Panc1 (cell line): ENCODE measurements at places on chromosomes 11 and 22.

- H3K36me3 ChIP-seq = no peaks in the 10 kb centered on the region
- DNase-seq = no peak
- peaks cover 2% of the 10 kb centered on the region; the same call in 1 of the 2 replicates for H3K27me3 ChIP-seq
- H3K27ac ChIP-seq = no peak overlapping the region
- no peak overlapping the region for H3K4me3 ChIP-seq
Observed at GRCh38 chr11:5983443-5983842, 3.3 kb downstream of the OR52L1 start.

GRCh38 chr22:35023692-35024363, 42.1 kb upstream of the ISX start:
- no peaks in the 10 kb centered on the region for H3K27me3 ChIP-seq
- no peaks in the 10 kb centered on the region for H3K36me3 ChIP-seq
- H3K4me3 ChIP-seq = no peak overlapping the region
- H3K4me1 ChIP-seq = no peaks in the 10 kb centered on the region

DNA sequence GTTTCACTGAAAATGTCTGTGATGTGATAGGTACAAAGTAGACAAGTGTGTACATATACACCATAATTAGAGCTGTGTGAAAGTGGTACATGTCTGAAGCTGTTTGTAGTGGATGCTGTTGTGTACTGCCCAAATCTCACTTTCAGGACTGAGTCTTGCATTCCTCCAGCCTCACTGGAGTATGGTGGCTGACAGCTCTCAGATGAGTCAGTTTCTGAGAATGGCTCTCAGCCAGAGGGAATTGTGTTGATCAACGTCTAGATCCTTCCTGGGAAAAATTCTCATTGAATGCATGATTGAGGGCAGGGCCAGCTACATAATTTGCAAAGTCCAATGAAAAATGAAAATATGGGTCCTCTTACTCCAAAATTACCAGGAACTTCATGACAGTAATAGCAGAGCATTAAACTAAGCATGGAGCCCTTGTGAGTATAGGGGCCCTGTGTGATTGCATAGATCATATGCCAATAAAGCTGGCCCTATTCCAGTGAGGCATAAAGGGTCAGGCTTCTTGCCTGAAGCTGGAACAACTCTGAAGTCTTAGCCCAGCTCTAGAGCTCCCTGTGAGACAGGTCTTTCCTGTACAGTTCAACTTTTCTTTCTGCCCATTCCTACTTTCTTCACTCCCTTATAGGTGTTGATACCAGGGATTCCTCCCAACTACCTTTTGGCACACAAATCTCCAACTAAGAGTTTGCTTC, 10.8 kb upstream of the CYP2R1 start:
- no peak overlapping the region for H3K27ac ChIP-seq
- peaks cover 5% of the 10 kb centered on the region for H3K4me1 ChIP-seq
- no peaks in the 10 kb centered on the region for H3K27me3 ChIP-seq

GRCh38 chr22:34761111-34761510, 304.8 kb upstream of the ISX start:
- H3K4me1 ChIP-seq = no peaks in the 10 kb centered on the region
- no peaks in the 10 kb centered on the region for H3K27me3 ChIP-seq
- H3K27ac ChIP-seq = no peak overlapping the region
- no peak for DNase-seq

DNA sequence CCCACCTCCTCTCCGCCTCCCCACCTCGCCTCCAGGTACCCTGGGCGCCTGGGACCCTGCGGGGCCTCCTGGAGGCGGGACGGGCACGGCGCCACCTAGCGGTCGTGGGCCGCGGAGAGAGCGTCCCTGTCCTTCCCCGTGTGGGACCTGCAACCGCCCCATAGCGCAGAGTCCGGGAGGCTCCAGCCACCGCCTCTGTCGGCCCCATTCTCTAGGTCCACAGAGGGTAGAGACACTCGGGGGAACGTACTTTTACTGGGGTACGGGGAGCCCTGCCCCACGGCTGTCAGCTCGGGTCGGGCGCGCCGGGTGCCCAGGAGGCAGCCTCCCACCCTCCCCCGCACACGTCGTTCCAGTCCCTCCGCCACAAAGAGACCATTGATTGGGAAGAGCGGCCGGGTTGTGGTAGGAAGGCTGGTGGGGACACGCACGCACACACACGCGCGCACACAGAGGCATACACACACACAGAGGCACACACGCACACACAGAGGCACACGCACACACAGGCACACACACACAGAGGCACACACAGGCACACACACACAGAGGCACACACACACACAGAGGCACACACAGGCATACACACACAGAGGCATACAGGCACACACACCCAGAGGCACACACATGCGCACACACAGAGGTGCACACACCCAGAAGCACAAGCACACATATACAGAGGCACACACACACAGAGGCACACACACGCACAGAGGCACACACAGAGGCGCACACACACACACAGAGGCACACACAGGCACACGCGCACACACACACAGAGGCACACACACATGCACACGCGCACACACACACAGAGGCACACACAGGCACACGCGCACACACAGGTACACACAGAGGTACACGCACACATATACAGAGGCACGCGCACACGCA, 12.6 kb upstream of the NECTIN1 start:
- no peaks in the 10 kb centered on the region for H3K36me3 ChIP-seq
- no peak overlapping the region for H3K4me3 ChIP-seq
- no peak overlapping the region for H3K27ac ChIP-seq
- H3K27me3 ChIP-seq = peaks cover 6% of the 10 kb centered on the region

GRCh38 chr11:96242191-96242847, 100.7 kb downstream of the MAML2 start:
- peak overlapping the region; percentile 86 for H3K27ac ChIP-seq
- H3K4me3 ChIP-seq = peak overlapping the region; percentile 62
- no peaks in the 10 kb centered on the region for H3K27me3 ChIP-seq
- H3K4me1 ChIP-seq = peaks cover 29% of the 10 kb centered on the region
- H3K36me3 ChIP-seq = no peaks in the 10 kb centered on the region

GRCh38 chr11:119175493-119176077, 7.1 kb downstream of the NLRX1 start:
- no peaks in the 10 kb centered on the region for H3K27me3 ChIP-seq
- no peaks in the 10 kb centered on the region for H3K4me1 ChIP-seq
- no peaks in the 10 kb centered on the region for H3K36me3 ChIP-seq
- DNase-seq = no peak
- H3K27ac ChIP-seq = no peak overlapping the region

DNA sequence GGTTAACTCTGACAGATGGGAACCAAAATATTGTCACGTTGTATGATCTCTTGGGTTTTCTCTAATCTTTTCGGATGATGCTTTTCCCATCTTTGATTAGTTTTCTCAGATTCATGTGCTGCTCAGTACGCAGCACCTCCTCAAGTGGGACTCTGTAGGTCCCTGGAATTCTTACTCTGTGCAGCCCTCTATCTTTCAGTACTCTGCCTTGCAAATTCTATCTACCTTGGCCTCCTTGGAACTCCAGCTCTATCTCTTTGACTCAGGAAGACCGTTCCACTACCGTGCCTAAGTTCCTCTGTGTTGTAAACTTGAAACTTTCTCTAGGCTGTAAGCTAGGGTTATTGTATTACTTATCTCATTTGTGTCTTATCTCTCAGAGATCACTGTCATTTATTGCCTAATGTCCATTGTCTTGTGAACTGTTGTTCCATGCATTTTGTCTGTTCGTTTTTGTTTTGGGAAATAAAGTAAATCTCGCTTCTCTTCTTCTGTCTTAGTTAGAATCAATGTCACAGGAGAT, 20.1 kb upstream of the CHORDC1 start:
- no peak overlapping the region for H3K27ac ChIP-seq
- H3K4me3 ChIP-seq = no peak overlapping the region
- no peaks in the 10 kb centered on the region for H3K4me1 ChIP-seq
- H3K27me3 ChIP-seq = 0 out of 2 replicates have a peak, but pooled peaks cover 2% of the 10 kb centered on the region
- no peak for DNase-seq
- no peaks in the 10 kb centered on the region for H3K36me3 ChIP-seq

DNA sequence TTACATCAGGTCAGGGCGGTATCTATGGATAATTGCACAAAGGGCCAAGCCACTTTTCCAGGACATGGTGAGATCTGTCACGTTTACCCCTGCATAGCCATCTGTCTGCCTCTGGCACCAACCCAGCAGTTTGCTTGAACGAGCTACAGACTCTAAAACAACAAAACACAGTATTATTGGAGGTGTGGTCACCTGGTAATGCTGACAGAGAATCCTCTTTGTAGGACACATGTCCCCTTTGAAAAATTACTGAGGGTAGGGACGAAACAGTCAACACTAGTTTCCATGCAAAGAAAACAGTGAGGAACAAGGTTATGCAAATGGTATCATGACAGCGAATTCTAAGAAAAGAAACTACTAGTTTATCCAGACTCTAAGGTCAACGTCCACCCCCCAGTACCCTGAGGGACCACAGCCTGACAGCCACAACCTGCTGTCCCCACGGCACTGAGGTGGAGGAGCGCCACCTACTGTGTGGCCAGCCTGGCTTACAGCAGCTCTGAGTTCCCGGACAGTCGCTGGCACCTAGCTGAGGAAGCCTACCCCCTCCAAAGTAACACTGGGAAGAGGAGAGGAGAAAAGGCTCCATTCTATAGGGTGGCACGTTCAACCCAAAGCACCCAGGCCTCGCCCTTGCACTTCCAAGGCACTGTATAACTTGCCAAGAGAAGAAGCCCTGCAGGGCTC, 117.4 kb upstream of the BID start:
- DNase-seq = no peak
- H3K27ac ChIP-seq = no peak overlapping the region
- H3K4me3 ChIP-seq = no peak overlapping the region
- no peaks in the 10 kb centered on the region for H3K4me1 ChIP-seq
- no peaks in the 10 kb centered on the region for H3K27me3 ChIP-seq

- H3K36me3 ChIP-seq = no peaks in the 10 kb centered on the region
- no peaks in the 10 kb centered on the region for H3K4me1 ChIP-seq
- peaks cover 9% of the 10 kb centered on the region for H3K27me3 ChIP-seq
- no peak overlapping the region for H3K4me3 ChIP-seq
Observed at GRCh38 chr11:124891373-124891861, 6.2 kb downstream of the ROBO4 start.

DNA sequence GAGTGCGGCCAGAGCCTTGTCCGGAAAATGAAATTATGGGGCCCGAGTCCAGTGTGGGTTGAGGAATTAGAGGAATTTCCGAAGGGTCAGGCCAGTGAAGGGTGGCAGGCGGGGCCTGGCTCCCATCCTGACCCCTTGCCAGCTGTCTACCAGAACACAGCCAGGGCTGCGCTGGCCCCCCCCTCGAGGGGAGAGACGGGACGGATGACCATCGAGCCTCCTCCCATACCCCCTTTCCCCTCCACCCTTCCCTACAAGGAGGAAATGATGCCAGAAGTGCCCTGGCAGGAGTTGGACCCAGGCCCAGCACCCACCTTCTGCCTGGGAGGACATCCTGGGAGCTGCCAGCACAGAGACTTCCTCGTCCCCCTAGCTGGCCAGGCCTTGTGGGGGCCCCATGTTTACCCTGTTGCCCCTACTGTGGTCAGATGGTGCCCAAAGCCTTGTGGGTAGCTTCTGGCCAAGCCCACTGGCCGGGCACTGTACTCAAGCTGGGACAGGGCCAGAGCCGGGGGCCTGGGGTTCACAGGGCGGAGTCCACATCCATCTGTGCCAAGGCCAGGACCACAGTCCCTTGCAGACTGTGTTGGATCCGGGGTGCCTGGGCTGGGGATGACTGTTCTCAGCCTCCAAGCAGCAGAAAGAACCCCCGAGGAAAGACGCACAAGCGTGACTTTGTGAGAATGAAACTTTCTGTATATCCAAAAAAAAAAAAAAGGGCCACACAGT, 20.8 kb downstream of the ARVCF start:
- no peak overlapping the region for H3K4me3 ChIP-seq
- H3K36me3 ChIP-seq = no peaks in the 10 kb centered on the region
- no peaks in the 10 kb centered on the region for H3K27me3 ChIP-seq
- H3K27ac ChIP-seq = no peak overlapping the region
- 0 out of 2 replicates have a peak, but pooled peaks cover 3% of the 10 kb centered on the region for H3K4me1 ChIP-seq
- DNase-seq = no peak

- H3K27me3 ChIP-seq = no peaks in the 10 kb centered on the region; the same call in 1 of the 2 replicates
- no peak overlapping the region for H3K4me3 ChIP-seq
- no peaks in the 10 kb centered on the region for H3K36me3 ChIP-seq
- H3K4me1 ChIP-seq = no peaks in the 10 kb centered on the region
- no peak for DNase-seq
- no peak overlapping the region for H3K27ac ChIP-seq
Observed at GRCh38 chr11:69877235-69877634, 58.0 kb upstream of the FGF3 start.

DNA sequence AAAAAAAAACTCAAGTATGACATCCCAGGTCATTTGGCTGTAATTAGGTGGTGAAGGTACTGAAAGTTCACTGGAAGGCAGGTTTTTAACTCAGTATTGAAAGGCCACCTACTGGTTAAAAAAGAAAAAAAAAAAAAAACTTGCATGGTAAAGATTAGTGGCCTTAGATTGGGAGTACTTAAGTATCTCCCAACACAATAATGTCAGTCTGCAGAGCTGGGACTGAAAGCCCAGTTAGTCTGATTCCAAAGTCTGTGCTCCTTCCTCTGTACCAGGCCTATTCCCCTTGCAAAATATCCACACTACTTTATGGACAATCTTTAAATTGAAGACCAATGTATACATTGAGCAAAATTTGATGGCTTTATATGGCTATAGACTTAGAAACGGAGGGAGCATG, 85.5 kb downstream of the NOX4 start:
- no peaks in the 10 kb centered on the region for H3K4me1 ChIP-seq
- no peak overlapping the region for H3K4me3 ChIP-seq

- H3K36me3 ChIP-seq = no peaks in the 10 kb centered on the region
- H3K27ac ChIP-seq = no peak overlapping the region
- H3K27me3 ChIP-seq = no peaks in the 10 kb centered on the region
- peaks cover 35% of the 10 kb centered on the region for H3K4me1 ChIP-seq
- H3K4me3 ChIP-seq = no peak overlapping the region
Observed at GRCh38 chr22:29707010-29707409, 12.8 kb upstream of the CABP7 start.

DNA sequence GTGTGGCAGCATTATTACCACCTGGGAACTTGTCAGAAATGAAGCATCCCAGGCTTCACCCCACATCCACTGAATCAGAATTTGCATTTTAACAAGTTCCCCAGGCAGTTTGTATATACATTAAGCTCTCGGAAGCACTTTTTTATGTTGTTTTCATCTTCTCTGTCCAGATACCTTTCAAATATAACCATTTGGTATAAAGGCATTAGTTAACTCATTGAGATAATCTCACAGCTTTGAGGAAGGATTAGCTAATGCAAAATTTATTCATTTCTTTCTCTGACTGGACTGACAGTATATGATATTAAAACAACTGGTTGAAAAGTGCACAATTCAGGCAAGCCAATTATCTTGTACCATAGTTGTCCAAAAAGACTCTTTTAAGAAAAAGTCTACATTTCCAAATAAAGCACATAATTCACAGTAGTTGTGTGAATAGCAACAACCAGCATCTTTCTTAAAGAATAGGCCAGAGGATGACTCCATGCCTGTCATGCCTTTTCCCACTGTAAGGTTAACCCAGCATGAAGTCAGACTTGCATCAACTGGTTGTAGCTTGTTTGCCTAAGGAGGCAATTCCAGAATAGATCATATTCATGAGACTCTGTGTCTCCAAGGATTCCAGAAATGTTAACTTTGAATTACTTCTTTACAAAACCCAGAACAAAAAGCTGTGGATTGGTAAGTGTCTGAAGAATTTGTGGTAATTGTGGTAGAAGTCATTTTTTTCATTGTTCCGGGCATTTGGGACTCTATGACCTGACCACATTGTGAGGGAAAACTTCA, 254.3 kb upstream of the SESN3 start:
- no peak for DNase-seq
- no peak overlapping the region for H3K27ac ChIP-seq
- no peaks in the 10 kb centered on the region for H3K27me3 ChIP-seq
- no peaks in the 10 kb centered on the region for H3K4me1 ChIP-seq
